ENCODE measurements at places on chromosomes 4 and X. TPM values are rescaled to one million over a fixed set of nuclear protein-coding genes. Genes with fewer than 3 reads are reported as not detected.

- no peaks in the 10 kb centered on the region for H3K27me3 ChIP-seq
- DNase-seq: no peak
- no peak overlapping the region for H3K4me3 ChIP-seq
- H3K27ac ChIP-seq: no peak overlapping the region
These were observed 195.2 kb downstream of the CCNG2 start for GRCh38 chr4:77352192-77352591.

- H3K36me3 ChIP-seq: no peaks in the 10 kb centered on the region
- no peak for DNase-seq
- no peaks in the 10 kb centered on the region for H3K27me3 ChIP-seq
- no peak overlapping the region for H3K4me3 ChIP-seq
These were observed 58.1 kb downstream of the NBDY start for GRCh38 chrX:56786889-56787733.

DNA sequence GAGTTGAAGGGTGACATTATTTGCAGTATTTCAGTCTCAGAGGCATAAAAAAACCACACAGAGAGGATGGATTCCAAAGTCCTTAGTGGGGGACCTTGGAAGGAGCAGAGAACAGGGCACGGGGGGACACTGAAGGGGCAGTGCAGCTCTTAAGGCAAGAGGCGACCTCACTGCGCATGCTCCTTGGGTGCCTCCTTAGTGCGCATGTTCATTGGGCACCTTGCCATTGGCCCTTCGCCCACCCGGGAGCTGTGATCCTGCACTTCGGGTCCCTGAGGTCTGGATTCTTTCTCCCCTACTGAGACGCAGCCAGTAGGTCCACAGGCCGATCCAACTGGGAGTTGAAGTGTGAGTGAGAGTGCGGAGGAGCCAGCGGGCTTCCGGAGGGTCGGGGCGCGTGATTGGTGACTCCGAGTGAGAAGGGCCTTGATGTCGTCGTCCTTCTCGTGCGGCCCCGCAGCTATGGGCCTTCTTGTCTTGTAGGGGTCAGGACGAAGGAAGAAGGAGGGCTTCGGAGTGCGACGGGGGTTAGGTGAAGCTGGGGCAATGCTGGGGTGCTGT is at the start of gene XAGE5:
TSS of gene XAGE5 (plus strand) at position 223 of the 561 bp plus-strand sequence. CDS start 1,280 bp downstream, outside the sequence.
- no peak for DNase-seq
- H3K4me3 ChIP-seq: no peak within 1 kb of the TSS
- no peaks in the 10 kb centered on the region for H3K36me3 ChIP-seq
- H3K4me1 ChIP-seq: peaks cover 10% of the 10 kb centered on the region

GLRA2 gene
- not detected for total RNA-seq

HTR2C gene
- total RNA-seq: not detected

AADAT gene
- not detected for total RNA-seq

GRCh38 chr4:28225050-28225449 is 1364.4 kb downstream of the STIM2 start:
- no peak overlapping the region for H3K27ac ChIP-seq
- peak; percentile 42 for DNase-seq
- no peaks in the 10 kb centered on the region for H3K4me1 ChIP-seq
- H3K36me3 ChIP-seq: no peaks in the 10 kb centered on the region
- H3K4me3 ChIP-seq: no peak overlapping the region
- H3K27me3 ChIP-seq: no peaks in the 10 kb centered on the region

DNA sequence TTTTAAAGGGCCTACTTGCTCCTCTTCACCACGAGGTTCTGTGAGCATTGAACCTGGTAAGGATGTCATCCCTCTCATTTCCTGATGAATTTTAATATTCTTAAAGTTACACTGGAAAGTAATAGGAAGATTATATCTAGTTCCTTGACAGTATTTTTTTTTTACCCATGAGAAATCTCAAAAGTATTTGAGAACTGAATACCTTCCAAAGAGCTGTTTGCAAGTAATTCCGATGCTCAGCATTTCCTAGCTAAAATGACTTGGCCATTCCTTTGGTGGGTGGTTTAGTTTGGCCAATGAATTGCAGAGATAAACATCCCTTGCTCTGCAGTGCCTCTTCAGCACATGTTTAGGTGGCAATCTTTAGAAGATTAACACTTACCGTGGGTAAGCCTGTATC is 110.2 kb upstream of the WDR1 start:
- H3K4me1 ChIP-seq: no peaks in the 10 kb centered on the region
- no peak overlapping the region for H3K27ac ChIP-seq
- no peak overlapping the region for H3K4me3 ChIP-seq
- H3K36me3 ChIP-seq: no peaks in the 10 kb centered on the region
- DNase-seq: no peak
- no peaks in the 10 kb centered on the region for H3K27me3 ChIP-seq

GAGE2A gene
- total RNA-seq: not detected

GRCh38 chrX:155886409-155886808 is 5.3 kb downstream of the VAMP7 start:
- H3K27ac ChIP-seq: no peak overlapping the region
- no peaks in the 10 kb centered on the region for H3K27me3 ChIP-seq
- peaks cover 17% of the 10 kb centered on the region for H3K36me3 ChIP-seq
- H3K4me1 ChIP-seq: peaks cover 11% of the 10 kb centered on the region
- H3K4me3 ChIP-seq: no peak overlapping the region

All from Karpas-422 (cell line).